ENCODE measurements at places on chromosomes 2 and 18. TPM values are rescaled to one million over a fixed set of nuclear protein-coding genes. Genes with fewer than 3 reads are reported as not detected.

- H3K27me3 ChIP-seq: no peaks in the 10 kb centered on the region
- no peaks in the 10 kb centered on the region for H3K4me1 ChIP-seq
- no peak overlapping the region for H3K27ac ChIP-seq
- DNase-seq: no peak
- no peak overlapping the region for H3K4me3 ChIP-seq
Measured at GRCh38 chr18:73778032-73778359, 369.6 kb downstream of the FBXO15 start.

Gene IKZF2
- total RNA-seq: 1.1 TPM

- no peaks in the 10 kb centered on the region for H3K27me3 ChIP-seq
- no peaks in the 10 kb centered on the region for H3K4me1 ChIP-seq
Measured at GRCh38 chr2:100235098-100235497, 87.2 kb downstream of the LONRF2 start.

Gene STAT4
- 0.90 TPM for total RNA-seq

DNA sequence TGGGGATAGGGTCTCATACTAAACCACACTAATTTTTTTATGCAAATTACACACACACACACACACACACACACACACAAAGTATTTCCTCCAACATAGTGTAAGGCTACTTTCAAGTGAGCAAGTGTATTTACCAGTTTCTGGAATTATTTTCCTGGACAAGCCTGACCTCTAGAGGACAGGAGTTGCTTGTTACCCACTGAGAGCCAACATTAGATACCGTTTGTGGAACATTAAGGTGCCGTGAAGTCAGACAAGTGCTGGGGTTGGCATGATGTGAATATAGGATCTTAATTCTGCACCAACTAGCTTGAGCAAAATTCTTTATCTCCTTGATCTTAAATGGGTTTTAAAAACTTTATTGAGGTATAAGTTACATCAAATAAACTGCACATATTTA, 39.3 kb upstream of the SERPINB2 start:
- H3K4me3 ChIP-seq: no peak overlapping the region
- no peaks in the 10 kb centered on the region for H3K4me1 ChIP-seq
- H3K36me3 ChIP-seq: no peaks in the 10 kb centered on the region
- no peaks in the 10 kb centered on the region for H3K27me3 ChIP-seq

- no peaks in the 10 kb centered on the region for H3K27me3 ChIP-seq
- no peak overlapping the region for H3K27ac ChIP-seq
- DNase-seq: peak; percentile 70
Measured at GRCh38 chr2:162029287-162029901, 44.6 kb downstream of the DPP4 start.

DNA sequence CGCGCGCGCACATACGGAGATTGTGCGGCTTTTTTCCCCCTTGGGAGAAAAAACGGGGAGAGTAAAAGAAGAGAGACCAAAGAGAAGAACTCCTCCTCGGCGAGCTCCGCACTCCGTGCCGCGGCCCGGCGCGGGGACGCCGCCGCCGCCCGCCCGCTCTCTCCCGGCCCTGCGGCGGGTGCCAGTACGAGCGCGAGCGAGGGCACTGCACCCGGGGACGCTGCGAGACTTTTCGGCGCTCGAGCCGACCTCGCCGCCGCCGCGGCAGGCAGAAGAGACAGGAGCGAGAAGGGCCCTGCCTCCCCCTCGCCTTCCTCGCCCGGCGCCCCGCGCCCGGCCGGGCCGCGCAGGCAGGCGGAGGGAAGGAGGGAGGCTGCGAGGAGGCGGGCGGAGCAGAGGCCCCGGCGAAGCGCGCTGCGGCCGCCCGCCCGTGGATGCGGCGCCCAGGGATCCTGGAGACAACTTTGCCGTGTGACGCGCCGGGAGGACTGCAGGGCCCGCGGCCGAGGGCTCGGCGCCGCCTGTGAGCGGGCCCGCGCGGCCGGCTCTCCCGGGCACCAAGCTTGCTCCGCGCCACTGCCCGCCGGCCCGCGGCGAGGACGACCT, 857 bp upstream of the INHBB start:
- no peaks in the 10 kb centered on the region for H3K4me1 ChIP-seq
- H3K36me3 ChIP-seq: no peaks in the 10 kb centered on the region
- DNase-seq: no peak

DNA sequence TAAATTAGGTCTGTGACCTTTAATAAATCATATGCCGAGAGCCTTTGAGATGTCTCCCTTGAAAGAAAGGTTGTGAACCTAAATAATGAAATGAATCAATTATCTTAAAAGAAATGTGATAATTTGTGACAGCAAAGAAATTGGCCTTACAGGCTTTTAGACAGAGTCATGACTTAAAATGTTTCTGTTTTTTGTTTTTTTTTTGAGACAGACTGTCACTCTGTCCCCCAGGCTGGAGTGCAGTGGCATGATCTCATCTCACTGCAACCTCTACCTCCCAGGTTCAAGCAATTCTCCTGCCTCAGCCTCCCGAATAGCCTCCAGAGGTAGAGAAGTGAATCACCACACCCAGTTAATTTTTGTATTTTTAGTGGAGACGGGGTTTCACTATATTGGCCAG, 898.0 kb downstream of the CNTNAP5 start:
- no peaks in the 10 kb centered on the region for H3K36me3 ChIP-seq
- no peaks in the 10 kb centered on the region for H3K27me3 ChIP-seq
- H3K4me3 ChIP-seq: no peak overlapping the region
- H3K4me1 ChIP-seq: no peaks in the 10 kb centered on the region
- H3K27ac ChIP-seq: no peak overlapping the region

DNA sequence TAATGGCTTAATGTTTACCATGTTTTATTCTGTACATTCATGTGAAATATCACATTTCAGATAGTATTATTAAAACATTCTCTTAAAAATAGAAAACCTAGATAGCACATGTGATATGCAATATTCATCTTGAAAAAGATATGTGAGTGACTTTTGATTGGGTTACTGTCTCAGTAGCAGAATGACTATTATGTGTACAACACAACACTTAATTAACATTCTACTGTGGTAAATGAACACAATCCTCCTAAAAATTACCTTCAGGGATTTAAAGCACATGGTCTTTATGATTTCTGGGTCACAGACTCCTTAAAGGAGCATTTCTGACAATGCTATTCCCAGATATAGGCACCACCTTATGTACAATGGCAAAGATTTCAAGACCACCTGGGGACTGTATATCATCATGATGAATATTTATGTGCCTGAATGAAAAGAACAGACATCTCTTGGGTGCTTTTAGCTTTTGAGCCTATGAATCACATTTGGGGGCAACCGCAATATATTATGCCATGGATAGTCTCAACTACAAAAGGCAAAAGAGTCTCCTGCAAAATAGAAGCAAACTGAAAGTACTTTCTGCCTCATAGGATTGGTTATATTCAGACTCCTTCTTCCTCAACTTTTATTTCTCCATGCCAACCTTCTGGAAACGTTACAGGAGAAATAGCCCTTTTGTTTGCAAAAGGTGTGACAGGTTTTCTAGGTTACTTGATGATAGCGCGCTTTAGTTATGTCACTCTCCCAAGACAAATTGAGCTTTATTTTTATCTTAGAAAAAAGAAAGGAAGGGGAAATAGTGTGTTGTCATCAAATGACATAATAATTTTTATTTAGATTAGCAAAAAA, 259.0 kb downstream of the CALCRL start:
- H3K36me3 ChIP-seq: no peaks in the 10 kb centered on the region
- no peaks in the 10 kb centered on the region for H3K27me3 ChIP-seq
- H3K4me3 ChIP-seq: no peak overlapping the region
- no peak overlapping the region for H3K27ac ChIP-seq
- no peak for DNase-seq
- H3K4me1 ChIP-seq: no peaks in the 10 kb centered on the region

Gene PTRHD1
- total RNA-seq: 16.4 TPM

DNA sequence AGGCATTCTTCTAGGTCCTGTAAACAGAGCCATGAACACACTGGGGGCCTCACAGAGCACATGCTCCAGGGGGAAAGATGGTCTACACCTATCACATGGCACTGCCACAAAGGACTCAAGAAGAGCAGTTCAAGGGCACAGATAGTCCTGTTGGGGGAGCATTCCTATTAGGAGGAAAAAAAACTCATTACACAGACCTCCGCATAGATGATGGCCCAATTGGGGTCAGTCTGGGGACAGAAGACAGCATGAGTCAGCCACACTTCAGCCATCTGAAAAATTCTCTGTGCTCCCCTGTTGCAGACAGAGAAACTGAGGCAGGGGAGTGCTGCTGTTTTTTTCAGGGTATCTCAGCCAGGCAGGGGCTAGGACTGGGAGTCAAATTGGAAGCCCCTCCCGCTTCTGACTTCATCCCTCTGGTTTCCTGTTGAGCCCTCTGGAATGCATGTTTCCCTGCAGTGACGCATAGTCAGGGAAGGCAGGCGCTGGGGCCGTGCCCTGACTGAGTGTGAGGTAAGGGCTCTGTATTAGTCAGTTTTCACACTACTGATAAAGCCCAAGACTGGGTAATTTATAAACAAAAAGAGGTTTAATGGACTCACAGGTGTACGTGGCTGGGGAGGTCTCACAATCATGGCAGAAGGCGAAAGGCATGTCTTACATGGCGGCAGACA, 67.9 kb downstream of the RHOB start:
- no peak overlapping the region for H3K27ac ChIP-seq
- H3K27me3 ChIP-seq: no peaks in the 10 kb centered on the region
- no peak for DNase-seq
- no peaks in the 10 kb centered on the region for H3K4me1 ChIP-seq
- no peaks in the 10 kb centered on the region for H3K36me3 ChIP-seq

GRCh38 chr2:40955635-40956034, 503.7 kb upstream of the SLC8A1 start:
- H3K27ac ChIP-seq: no peak overlapping the region
- H3K4me1 ChIP-seq: no peaks in the 10 kb centered on the region
- H3K4me3 ChIP-seq: no peak overlapping the region
- H3K36me3 ChIP-seq: no peaks in the 10 kb centered on the region
- DNase-seq: no peak
- no peaks in the 10 kb centered on the region for H3K27me3 ChIP-seq

DNA sequence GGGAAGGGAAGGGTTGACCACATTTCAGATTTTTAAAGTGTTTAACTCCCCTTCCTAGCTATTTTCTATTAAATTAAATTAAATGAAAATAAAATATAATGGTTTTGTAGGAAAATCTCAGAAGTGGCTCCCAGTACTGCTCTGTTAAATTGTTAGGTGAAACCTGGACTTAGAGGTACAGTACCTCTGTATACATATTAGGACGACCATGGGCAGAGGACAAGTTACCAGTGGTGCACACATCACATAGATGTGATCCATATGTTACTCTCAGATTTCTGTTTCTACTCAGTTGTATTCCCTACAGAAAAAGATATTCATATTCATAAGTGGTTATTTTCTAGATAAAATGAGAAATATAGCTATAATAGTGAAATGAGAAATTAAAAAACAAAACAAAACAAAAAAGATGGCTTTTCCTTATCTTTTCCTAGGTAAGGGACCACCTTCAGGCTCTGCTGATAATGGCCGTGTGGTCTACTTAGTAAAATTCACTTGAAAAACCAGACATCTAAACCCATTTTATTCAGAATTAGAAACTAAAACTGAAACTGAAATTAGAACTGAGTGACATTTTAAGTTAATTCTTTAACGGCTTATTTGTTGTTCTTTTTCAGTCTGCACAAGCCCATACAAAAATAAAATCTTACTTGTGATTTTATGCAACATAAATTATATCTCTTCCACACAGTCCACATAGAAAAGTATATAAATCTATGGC, 832.5 kb upstream of the CHAC2 start:
- H3K27ac ChIP-seq: peak overlapping the region; percentile 39
- peaks cover 8% of the 10 kb centered on the region for H3K4me1 ChIP-seq
- no peaks in the 10 kb centered on the region for H3K27me3 ChIP-seq
- H3K36me3 ChIP-seq: no peaks in the 10 kb centered on the region

- H3K4me3 ChIP-seq: peak overlapping the region; percentile 64
- H3K4me1 ChIP-seq: no peaks in the 10 kb centered on the region
- DNase-seq: peak; percentile 39
- no peaks in the 10 kb centered on the region for H3K27me3 ChIP-seq
- no peaks in the 10 kb centered on the region for H3K36me3 ChIP-seq
Measured at GRCh38 chr2:196925768-196926561, 542 bp downstream of the PGAP1 start.

- H3K4me3 ChIP-seq: no peak overlapping the region
- no peak for DNase-seq
- H3K36me3 ChIP-seq: no peaks in the 10 kb centered on the region
- peaks cover 3% of the 10 kb centered on the region for H3K27me3 ChIP-seq
Measured at GRCh38 chr2:218999881-219000568, 6.8 kb upstream of the CRYBA2 start.

- peaks cover 5% of the 10 kb centered on the region for H3K4me1 ChIP-seq
- H3K27me3 ChIP-seq: no peaks in the 10 kb centered on the region
- DNase-seq: no peak
- H3K27ac ChIP-seq: peak overlapping the region; percentile 2
- no peaks in the 10 kb centered on the region for H3K36me3 ChIP-seq
Measured at GRCh38 chr2:15259356-15259756, 301.8 kb downstream of the NBAS start.

Gene ZBTB7C
- 1.1 TPM for total RNA-seq

DNA sequence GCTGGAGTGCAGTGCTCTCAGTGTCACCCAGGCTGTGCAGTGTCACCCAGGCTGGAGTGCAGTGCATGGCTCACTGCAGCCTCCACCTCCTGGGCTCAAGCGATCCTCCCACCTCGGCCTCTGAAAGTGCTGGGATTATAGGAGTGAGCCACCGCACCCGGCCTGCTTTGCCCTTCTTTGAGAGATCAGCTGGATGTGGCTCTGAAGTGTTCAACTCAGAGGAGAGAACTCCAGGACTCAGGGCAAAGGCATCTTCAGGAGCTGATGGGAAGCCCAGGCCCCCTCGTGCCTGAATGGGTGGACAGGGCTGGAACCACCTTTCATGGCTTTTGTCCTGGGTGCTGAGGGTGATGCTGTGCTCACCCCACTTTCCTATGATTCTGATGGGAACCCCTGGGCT, 52.0 kb upstream of the HAAO start:
- H3K36me3 ChIP-seq: no peaks in the 10 kb centered on the region
- H3K4me3 ChIP-seq: no peak overlapping the region
- no peaks in the 10 kb centered on the region for H3K4me1 ChIP-seq
- peak; percentile 25 for DNase-seq
- H3K27ac ChIP-seq: peak overlapping the region; percentile 1

Gene DAPL1
- not detected for total RNA-seq

Data from right lobe of liver (tissue), 6 donors.